ENCODE measurements at places on chromosomes 11 and 22. TPM values are rescaled to one million over a fixed set of nuclear protein-coding genes. Genes with fewer than 3 reads are reported as not detected.

MYH9 gene
- 140 TPM for polyA plus RNA-seq

RAG1 gene
- 1.1 TPM for polyA plus RNA-seq

VSIG10L2 gene
- polyA plus RNA-seq = 0.04 TPM

ADORA2A gene
- 3.3 TPM for polyA plus RNA-seq

OR56A1 gene
- polyA plus RNA-seq = not detected

BIRC2 gene
- 42.1 TPM for polyA plus RNA-seq

ARHGAP1 gene
- 62.8 TPM for polyA plus RNA-seq

SLN gene
- 56.5 TPM for polyA plus RNA-seq

TRIM51 gene
- not detected for polyA plus RNA-seq

OR4D5 gene
- polyA plus RNA-seq = not detected

WNT7B gene
- 2.0 TPM for polyA plus RNA-seq

LYVE1 gene
- polyA plus RNA-seq = 2.9 TPM

EIF1AD gene
- 19.4 TPM for polyA plus RNA-seq

GRK3 gene
- polyA plus RNA-seq = 1.5 TPM

HYOU1 gene
- 122 TPM for polyA plus RNA-seq

KDM4E gene
- polyA plus RNA-seq = not detected

DNA sequence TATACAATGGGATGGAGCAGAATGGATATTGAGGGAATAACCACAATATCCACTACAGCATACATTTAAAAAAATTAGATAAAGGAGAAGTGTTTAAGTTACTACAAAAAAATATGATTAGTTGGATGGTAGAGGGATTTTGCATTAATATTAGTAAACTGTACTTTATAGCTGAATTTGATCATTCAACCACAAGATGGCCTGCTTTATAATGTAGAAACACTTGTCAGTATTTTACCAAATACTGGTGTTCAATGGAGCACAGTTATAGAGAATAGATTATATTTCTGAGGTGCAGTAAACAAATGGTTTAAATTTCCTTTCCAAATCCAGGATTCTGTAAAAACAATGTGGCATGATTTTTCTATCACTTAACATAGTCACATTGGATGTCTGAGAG is 818.8 kb upstream of the CHORDC1 start:
- no peak for DNase-seq

- no peak for DNase-seq
Measured at GRCh38 chr11:1037506-1038055, 1.1 kb upstream of the MUC6 start.

DNA sequence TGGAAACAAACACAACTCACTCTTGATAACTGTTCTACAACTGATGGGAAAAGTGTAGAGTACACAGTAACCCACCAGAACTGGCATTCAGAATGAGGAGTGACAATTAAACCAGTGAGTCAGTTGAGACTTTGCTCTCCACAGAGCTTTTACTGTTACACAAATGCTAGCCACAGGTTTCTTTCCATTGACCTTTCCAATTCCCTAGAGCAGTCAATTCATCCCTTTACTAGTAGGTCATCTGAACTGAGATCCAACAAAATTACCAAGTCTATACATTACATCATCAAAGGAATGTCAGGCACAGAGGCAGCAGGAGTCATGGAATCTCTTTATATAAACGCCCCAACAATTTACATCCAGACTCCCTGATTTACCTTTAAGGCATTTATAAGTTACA is 65.9 kb downstream of the PHF21A start:
- peak; percentile 26 for DNase-seq

- DNase-seq = no peak
Measured at GRCh38 chr11:134610116-134610910, 198.3 kb upstream of the B3GAT1 start.

- DNase-seq = peak; percentile 72
Measured at GRCh38 chr22:30444632-30445437, 19.3 kb downstream of the MTFP1 start.

GRCh38 chr11:61830237-61831105 is 2.4 kb downstream of the FADS2 start:
- DNase-seq = no peak

DNA sequence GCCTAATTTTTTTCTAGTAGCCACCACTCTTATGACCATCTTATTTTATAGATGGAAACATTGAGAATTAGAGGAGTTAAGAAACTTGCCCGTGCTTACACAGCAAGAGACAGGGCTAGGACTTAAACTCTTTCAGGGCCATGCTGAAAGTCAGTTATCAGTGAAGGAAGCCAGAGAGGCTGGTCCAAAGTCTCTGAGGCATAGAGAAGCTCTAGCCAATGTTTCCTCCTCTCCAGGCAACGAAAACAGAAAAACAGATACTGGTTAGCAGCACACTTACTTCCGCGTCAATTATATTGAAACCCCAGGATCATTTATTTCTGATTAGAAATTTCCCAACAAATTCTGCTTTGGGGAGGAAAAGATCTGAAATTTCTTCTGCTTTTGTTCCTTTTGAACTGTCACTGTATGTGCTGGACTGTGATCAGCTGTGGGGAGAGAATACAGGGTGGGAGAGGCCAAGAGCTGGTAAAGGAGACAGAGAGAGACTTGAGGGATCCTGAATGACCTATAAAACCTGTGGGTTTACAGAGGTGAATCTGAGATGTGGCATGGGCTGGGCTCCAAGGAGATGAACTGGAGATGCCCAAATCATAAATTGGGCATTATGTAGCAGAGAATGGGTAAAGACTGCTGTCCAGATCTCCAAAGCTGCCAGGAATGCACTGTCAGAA is 37.5 kb upstream of the CAPRIN1 start:
- DNase-seq = no peak

GRCh38 chr11:15202626-15203025 is 87.9 kb downstream of the INSC start:
- no peak for DNase-seq

GRCh38 chr22:27148886-27149470 is 491.6 kb downstream of the MIAT start:
- DNase-seq = no peak

DNA sequence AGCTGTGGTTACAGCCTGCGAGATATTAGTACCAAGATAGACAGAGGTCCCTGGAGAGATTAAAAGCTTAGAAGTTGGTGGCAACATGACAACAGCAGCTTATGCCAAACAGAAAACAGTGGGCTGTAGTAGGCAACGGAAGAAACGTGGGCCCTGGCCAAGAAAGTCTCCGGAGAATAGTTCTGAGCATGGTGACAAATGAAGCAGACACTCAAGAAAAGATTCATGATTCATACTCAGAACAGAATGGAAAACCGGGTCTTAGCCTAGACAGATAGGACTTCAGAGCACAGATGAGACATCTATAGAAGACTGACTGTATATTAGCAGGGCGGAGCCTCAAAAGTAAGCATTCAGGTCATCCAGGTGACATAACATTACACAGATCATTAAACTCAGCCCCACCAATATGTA is 727.4 kb downstream of the ETS1 start:
- peak; percentile 36 for DNase-seq

DNA sequence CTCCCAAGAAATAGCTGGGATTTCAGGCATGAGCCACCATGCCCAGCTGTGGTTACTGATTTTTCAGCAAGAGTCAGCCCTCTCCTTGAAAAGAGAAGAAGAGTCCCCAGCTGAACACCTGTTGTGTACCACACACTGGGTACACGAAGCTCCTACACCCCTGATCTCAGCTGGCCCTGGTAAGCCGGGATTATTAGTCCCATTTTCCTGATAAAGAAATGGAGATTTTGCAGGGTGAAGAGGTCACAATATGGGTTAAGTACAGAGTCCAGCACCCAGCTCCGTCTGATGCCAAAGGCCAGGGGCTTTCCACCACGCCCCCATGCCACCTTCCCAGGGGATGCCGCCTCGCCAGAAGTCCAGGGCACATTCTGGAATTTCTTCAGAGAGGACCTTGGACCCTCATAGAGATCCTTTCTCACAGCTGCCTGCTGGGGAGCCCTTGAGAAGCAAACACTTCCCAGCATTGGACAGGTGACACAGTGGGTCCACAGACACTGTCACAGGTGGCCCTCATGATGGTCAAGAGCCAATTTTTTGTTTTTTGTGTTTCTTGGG is 19.8 kb upstream of the HMOX1 start:
- DNase-seq = no peak

GRCh38 chr11:26901162-26901561 is 92.8 kb upstream of the FIBIN start:
- no peak for DNase-seq

DNA sequence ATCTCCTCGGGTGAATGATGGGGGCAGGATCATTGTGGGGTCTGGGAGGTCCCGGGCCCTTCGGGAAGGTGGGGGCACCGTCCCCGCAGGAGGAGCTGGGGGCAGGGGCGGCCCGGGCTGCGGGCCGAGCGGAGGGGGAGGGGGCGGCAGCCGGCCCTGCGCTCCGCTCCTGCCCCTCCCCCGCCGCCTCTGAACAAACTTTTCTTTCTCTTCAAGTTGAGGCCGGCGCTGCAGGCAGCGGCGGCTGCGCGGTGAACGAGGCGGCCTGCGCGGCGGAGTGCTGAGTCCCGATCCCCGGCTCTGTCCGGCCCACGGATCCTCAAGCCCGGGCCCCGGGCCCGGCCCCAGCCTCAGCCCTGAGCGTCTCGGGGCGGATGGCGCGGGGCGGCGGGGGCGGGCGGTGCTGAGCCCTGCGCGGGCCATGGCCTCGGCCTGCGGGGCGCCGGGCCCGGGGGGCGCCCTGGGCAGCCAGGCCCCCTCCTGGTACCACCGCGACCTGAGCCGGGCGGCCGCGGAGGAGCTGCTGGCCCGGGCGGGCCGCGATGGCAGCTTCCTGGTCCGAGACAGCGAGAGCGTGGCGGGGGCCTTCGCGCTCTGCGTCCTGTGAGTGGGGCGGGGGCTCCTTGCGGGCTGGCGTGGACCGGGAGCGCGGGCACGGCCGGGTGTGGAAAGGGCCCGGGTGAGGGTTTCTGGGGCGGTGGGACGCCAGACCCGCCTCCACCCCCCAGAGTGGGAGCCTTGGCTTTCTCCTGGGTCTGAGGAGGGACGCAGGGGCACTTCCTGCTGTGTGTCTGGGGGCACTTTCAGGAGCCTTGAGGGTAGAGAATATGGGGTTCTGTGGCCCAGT is at the start of gene INPPL1:
TSS of gene INPPL1 (plus strand) at position 204 of the 847 bp plus-strand sequence. CDS start at position 422, 218 bp downstream.
- peak; percentile 87 for DNase-seq

DNA sequence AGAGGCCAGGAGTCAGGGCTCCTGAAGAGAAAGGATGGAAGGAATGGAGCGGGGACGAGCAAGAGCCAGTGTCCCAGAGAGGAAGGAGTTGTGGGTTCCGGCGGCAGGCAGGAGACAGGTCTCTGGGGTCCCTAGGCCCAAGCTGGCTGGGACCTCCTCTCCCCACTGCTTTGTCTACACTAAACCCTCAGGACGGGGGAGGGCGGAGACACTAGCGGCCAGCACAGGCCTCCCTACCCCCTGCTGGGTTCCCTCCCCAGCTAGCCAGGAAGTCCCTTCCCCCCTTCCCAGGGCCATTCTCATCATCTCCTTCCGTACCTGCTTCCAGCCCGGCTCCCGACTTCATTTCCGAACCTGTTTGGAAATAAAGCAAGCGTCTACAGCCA is 79.5 kb downstream of the ST3GAL4 start:
- no peak for DNase-seq

GRCh38 chr11:1778141-1778911 is 14.6 kb upstream of the CTSD start:
- DNase-seq = no peak

GRCh38 chr22:48698618-48699017 is 1129.1 kb downstream of the BRD1 start:
- no peak for DNase-seq

- no peak for DNase-seq
Measured at GRCh38 chr22:50242406-50242949, 2.3 kb downstream of the TUBGCP6 start.

- DNase-seq = peak; percentile 9
Measured at GRCh38 chr11:36510594-36510942, 496 bp upstream of the TRAF6 start.

DNA sequence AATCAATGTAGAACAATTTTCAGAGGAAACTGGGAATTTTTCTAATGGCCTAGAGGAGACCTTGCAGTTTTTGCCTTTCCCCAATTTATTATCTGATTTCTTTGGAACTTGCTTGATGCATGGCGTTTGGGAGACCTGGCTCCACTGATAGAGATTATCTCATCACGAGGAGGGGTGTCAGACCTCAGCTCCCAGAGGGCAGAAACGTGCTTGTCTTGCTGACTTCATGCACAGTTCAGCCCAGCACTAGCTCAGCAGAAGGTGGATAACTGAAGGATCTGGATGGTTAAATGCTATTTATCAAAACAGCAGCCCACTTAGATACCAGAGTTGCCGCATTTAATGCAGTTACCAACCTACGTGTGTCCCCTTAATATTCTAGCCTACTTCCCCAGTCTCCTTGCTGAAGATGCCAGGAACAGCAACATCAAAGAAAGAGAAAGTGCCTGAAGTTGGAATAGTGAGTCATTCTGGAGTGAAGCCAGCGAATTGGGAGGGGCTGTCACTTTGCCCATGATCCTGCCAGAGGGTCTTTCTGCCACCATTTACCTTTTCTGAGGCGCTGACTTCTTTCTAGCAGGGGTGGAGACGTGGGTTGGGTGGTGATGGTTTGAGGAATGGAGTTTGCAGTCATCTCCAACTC is 133.5 kb upstream of the CADM1 start:
- no peak for DNase-seq

DNA sequence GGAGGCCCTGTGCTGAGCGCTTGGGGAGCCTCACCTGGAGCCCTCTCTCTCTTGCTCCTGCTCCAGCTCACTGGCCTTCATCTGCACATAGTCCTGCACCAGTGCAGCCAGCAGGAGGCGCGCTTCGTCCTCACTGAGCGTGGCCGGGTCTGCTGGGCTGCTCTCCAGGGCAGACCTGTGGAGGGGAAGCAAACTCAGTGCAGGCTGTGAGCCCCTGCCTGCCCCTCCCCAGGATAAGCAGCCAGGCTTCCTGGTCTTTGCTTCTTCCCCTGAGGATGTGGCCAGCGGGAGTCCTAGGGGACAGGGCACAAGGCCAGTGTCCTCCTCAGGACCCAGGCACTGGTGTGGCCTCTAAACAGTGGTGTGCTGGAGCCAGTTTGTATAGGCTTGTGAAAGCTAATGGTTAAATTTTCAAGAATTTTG is 2.2 kb downstream of the CALCA start:
- peak; percentile 69 for DNase-seq

- DNase-seq = no peak
Measured at GRCh38 chr22:37701141-37701786, 4.4 kb downstream of the TRIOBP start.

GRCh38 chr11:44854741-44855492 is 95.8 kb downstream of the TP53I11 start:
- no peak for DNase-seq
